ENCODE measurements at places on chromosomes 2 and 18.

DNA sequence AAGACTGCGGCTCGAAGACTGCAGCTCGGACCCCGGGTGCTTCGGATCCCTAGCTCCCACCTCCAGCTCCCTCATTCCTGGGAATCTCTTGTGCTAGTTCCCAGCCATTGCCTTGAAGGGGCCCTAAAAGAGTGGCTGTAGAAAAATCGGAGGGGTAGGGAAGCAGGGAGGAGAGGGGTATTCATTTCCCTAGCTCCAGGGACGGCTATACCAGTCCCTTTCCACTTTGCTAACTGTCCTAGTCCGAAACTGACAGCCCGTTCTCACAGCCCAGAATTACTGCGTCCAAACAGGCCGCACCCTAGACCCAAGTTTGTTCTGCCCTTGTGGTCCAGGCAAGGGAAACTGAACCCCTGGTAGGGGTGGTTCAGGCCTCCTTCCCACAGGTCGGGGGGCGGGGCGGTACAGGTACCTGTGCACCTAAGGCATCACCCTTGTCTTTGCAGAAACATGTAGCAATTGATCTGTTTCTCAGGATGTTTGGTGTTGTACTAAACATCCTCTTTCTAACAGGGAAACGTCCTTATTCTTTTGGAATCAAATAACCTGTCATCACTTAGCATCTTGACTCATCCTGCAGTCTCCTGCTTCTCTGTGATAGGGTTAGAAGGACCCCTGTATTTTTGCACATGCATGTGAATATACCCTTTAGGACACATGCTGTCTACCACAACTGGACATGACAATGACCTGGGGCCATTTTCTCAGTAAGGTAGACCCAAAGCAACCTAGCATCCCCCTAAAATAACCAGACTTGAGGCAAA is 4.0 kb downstream of the EMX1 start:
- no peak for DNase-seq

DNA sequence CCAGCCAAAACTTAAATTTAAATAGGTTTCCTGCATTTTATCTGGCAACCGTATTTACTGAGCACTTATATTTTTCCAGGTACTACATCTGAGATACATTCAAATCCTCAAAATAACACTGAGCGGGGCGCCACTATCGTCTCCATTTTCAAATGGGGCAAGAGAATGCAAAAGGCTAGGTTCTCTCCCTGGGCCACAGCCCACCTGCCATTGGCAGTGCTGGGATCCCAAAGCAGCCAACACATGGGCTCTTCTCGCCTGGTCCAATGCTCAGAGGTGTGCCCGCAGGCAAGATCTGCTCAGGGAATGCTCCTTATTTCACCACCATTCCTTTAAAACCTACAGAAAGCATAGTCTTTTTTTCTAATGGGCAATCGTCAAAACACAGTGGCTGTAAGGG is 11.3 kb upstream of the ID2 start:
- no peak for DNase-seq

- no peak for DNase-seq
Observed at GRCh38 chr2:227819398-227819697, 5.7 kb downstream of the CCL20 start.

DNA sequence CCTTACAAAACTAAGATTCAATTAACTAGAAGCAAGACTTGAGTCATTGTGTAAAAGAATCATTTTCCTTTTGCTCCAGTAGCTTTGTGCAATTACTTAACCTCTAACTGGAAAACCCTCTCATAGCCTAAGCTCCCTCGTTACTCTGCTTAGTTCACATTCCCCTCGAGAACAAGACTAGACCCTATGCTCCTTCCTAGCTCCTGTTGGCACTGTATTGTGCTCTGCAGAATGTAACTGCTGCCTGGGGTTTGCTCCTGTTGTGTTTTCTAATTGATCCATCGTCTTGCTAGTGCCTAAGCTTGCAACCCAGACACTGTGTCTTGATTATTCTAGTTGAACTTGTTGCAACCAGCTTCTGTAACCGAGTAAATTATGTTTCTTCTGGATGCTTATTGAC is 347.0 kb downstream of the ZNF804A start:
- no peak for DNase-seq

- DNase-seq: no peak
Observed at GRCh38 chr2:217902379-217903141, 100.2 kb downstream of the TNS1 start.

- no peak for DNase-seq
Observed at GRCh38 chr18:25814841-25815458, 275.5 kb downstream of the SS18 start.

DNA sequence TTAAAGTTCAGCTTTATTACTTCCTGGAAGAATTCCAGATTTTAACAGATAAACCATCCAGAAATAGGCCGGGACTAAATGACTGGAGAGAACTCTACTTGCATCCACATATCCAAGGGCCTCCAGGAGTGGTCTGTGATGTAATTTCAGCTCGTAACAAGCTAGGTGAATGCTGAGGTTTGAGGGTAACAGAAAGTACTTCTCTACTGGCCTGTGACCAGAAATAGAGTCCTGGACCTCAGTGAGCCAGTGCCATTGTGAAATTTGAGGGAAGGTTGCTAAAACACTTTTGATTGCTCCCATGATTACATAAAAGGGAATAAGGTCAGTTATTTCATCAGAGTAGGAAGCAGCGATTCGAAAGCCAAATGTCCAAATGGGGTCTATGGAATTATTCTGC is 158.1 kb downstream of the DOCK10 start:
- no peak for DNase-seq

DNA sequence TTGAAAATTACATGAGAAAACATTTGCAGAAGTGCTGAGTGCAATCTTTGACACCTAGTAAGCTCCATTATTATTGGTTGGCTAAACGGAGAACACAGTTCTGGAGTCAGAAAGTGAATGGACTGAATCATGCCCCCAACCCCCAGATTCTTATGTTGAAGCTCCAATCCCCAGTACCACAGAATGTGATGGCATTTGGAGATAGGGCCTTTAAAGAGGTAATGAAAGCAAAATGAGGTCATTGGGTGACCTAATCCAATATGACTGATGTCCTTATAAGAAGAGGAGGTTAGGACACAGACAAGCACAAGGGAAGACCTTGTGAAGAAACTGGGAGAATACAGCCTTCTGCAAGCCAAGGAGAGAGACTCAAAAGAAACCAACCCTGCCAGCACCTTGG is 200.9 kb upstream of the EPAS1 start:
- DNase-seq: no peak

- DNase-seq: no peak
Observed at GRCh38 chr18:32759611-32760167, 13.1 kb downstream of the KLHL14 start.

- DNase-seq: no peak
Observed at GRCh38 chr2:61710711-61711110, 143.1 kb downstream of the FAM161A start.

DNA sequence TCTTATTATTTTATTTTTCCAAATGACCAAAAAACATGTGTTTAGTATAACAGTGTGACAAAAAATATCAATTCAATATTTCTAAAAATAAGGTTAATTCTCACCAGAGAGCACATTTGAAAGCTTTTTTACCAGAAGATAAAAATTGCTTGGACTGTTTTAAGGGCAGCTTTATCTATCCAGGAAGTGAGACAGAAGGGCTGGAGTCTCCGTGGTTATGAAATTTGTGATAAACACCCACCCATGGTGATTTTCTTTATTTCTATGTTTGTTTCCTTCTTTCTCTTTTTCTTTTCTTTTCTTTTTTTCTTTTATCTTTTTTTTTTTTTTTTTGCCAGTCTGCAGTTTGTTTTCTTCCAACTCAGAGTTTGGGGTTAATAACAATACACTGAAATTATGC is 298.5 kb downstream of the PIEZO2 start:
- DNase-seq: no peak

DNA sequence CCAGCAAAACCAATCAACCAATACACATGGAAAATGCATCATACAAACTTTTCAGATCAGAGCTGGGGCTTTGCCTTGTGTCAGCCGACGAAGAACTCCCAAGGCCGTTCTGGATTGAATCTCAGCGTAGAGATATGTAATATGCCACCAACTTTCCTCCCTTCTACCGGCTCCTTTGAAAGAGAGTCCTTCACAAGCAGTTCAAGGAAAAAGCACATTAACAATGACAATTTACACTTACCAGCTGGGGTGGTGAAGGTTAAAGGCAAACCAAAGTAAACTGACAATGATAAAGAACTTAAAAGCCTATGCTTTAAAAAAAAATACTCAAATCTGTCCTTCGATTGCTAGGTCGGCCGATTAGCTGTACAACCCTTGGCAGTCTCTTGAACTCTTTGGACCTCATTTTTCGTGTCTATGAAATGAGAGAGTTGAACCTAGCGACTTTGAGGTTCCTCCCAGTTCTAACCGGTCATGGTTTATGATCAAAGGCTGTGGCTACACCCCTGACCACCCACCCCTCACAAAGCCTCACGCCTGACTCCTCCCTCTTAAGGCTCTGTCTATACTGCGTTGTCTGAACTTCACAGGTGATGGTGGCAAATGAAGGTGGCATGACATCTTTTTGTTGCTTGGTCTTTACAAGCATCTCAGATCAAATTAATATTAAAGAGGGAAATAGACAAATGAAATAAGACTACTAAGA is 46.2 kb downstream of the BCL2 start:
- no peak for DNase-seq

DNA sequence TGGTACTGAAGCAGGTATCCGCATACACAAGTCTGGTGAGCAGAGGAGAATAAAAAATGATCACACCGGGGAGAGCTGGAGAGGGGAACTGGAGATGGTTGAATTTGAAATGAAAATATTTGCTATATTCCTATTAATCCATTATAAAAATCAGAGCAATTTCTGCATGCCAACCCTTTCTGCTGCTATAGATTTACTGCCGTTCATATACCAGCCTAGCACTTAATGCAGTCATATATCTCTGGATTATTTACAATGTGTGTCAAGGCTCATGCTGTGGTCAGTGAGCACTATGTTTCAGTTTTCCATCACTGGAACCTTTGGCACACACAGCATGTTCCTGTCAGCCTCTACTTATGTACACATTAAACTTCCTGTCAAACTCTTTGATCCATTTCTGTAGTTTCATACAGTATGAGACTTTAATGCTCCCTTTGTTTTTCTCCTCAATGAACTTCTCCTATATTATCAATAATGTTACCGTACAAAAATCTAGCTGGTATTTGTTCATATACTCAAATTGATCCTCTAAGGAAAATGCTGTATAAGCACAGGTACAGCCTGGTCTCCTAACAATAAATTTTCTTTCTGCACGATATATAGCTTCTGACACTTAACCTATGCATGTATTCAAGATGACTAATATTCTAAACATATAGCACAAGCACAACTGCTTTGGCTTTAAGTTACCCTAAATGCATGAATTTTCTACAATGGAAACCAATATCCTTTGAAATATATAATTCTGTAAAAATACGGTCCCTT is 36.7 kb downstream of the FANCL start:
- no peak for DNase-seq

DNA sequence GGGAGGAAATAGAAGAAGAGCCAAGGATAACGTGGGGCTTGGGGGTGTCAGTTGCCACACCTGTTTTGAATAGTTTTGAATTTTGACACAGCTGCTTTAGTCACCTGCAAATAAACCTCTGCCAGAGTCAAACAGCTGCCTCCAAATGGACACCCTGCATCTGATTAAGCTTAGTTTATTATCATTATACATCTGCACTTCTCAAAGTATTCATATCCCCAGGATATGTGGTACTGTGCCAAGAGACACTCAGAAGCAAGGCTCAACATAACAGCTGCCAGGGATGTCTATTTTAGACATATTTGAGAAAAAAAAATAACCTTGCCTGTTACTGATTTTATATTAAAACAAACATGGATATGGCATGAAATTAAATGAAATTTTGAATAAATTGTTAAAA is 122.5 kb upstream of the WDR75 start:
- DNase-seq: no peak

DNA sequence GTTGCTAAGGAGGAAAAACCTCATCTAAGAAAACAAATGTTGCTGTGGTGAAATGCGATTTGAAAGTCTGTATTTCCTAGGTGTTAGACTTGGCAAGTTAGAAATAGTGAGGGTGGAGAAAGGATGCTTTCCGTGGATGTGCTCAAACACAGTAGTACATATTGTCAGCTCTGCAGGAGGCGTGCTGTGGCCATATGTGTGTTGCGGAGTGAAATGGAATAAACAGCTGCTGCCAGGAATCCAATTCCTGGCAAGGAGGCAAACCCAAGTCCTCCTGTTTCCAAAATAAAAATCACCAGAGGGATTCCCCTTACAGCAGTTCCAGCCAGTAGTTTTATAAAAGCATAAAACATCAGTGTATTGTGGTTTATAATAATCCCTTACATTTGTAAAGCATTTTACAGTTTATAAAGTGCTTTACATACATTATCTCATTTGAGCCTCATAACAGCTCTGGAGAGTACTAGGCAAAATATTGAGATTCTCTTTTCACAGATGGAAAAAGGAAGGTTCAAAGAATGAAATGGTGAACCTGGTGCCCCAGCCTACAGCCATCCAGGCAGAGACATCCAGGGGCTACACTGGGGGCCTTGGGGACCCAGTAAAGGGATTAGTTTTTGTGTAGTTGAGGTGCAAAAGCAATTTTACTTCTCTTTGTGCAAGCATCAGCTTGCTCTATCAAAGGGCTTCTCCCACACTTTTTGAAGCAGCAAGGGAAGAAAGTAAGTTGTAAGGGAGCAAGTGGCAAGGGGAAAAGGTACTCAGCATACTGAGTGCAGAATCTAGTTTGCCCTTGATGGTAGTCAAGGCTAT is 206.0 kb downstream of the AGPS start:
- no peak for DNase-seq

DNA sequence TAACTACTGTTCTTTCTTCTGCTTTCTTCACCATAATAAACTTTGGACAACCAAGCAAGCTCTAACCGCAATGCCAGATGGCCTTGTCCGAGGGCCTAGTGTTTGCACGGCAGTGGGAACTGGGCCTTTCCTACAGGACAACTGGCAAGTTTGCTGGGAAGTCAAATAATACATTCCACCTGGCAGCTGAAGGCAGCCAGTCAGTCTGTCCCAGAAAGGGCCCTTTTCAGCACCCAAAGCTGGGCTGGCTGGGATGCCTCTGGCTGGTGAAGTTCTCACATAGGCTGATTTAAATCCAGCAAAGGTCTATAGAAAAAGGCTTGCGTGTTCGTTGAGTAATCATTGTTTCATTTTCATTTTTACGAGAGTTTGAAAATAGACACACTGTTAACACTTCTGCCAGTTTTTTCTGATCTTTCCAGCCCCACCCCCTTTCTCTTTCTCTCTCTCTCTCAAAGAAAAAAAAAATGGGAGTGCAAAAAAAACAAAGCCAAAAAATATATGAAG is 110.0 kb upstream of the EPAS1 start:
- no peak for DNase-seq

DNA sequence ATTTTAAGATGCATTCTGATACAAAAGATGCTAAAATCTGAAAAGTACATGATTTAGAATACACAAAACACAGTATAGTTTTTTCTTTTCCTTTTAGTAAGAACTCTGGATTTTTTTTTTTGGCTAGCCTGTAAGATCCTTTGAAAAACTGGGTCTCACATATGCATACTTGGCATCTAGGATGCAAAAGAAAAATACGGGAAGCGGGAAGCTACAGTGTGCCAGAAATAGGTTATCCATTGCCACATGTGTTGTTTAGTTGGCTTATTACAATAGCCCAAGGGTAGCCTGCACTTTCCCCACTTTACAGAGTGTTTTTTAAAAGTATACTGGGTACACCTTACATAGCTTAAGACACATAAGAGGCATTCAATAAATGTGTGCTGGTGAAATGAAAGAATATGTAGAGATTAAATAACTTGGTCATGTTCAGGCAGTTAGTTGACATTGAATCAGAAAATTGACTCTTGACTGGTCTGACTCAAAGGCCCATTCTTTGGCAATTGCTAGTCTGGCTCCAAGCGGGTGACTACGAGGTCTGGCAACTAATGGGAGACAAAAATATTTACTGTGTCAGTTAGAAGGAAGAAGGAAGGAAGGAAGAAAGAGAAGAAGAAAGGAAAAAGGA is 286.8 kb upstream of the TRIB2 start:
- no peak for DNase-seq
